ENCODE measurements at places on chromosomes 1 and 21. TPM values are rescaled to one million over a fixed set of nuclear protein-coding genes. Genes with fewer than 3 reads are reported as not detected.

The CR1L gene
- polyA plus RNA-seq: 0.46 TPM

The OR10J1 gene
- 0.05 TPM for polyA plus RNA-seq

GRCh38 chr1:70222716-70223235 lies 1.6 kb downstream of the SRSF11 start:
- H3K27me3 ChIP-seq: no peaks in the 10 kb centered on the region
- no peak for DNase-seq
- H3K4me1 ChIP-seq: peaks cover 4% of the 10 kb centered on the region
- H3K27ac ChIP-seq: no peak overlapping the region

- no peaks in the 10 kb centered on the region for H3K27me3 ChIP-seq
- no peaks in the 10 kb centered on the region for H3K36me3 ChIP-seq
- peaks cover 57% of the 10 kb centered on the region for H3K4me1 ChIP-seq
These were observed 14.7 kb downstream of the UCK2 start for GRCh38 chr1:165842023-165842670.

GRCh38 chr1:27981145-27981544 lies 21.4 kb downstream of the XKR8 start:
- no peak overlapping the region for H3K27ac ChIP-seq
- no peak for DNase-seq
- no peaks in the 10 kb centered on the region for H3K4me1 ChIP-seq
- H3K36me3 ChIP-seq: peaks cover 13% of the 10 kb centered on the region
- H3K4me3 ChIP-seq: no peak overlapping the region
- no peaks in the 10 kb centered on the region for H3K27me3 ChIP-seq

Data from thymus (tissue), 14 donors.